Neuronal stem cell (in vitro differentiated cells): ENCODE measurements at places on chromosomes 7 and 10.

- H3K36me3 ChIP-seq = peaks cover 6% of the 10 kb centered on the region
- H3K27me3 ChIP-seq = no peaks in the 10 kb centered on the region
- H3K4me1 ChIP-seq = no peaks in the 10 kb centered on the region
- H3K27ac ChIP-seq = peak overlapping the region; percentile 99
These were observed 667 bp downstream of the KLLN start for GRCh38 chr10:87862679-87863052.

DNA sequence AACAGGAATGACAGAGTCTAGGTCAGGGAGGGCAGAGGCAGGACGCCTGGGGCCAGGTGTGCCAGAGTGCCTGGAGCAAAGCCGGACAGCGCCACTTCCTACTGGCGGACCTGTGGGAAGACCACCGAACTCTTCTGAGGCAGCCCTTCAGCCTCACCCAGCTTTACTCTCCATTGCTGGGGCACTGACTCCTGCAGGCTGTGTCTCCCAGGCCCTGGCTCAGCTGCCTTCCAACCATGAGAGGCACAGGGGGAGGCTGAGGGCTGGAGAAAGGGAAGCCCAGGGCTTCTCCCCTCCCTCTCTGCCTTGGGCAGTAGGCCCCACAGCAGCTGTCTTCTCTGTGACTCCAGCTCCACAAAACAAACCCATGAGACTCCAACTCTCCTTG, 139.6 kb upstream of the UNC5B start:
- no peaks in the 10 kb centered on the region for H3K36me3 ChIP-seq
- no peak for DNase-seq
- H3K27ac ChIP-seq = no peak overlapping the region
- H3K4me1 ChIP-seq = no peaks in the 10 kb centered on the region
- no peaks in the 10 kb centered on the region for H3K27me3 ChIP-seq

DNA sequence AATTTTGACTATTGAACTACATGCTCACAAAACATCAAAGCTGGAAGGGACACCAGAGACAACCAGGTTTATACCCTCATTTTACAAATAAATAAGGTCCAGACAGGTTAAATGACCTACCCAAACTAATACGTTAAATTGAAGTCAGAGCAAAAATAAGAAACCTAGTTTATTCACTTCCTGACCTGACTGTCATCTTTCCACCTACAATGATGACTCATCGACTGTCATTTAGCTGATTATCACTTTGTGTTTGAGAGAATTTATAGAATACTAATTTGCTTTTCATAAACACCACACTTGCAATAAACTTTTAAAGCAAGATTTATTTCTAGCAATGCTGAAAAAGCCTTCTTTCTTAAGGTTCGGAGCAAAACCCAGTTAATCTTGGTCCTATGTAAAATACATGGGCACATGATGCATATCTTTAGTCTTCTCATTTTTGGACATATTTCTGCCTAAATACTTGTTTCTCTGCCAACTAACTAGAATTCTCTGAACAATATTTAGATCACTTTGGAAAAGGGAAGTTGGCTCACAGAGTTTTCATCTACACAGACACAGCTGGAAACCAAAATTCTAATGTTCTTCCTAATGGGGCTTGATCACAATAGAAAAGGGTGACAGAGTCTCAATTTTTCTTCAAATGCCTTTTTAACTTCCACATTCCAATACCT, 16.7 kb upstream of the LRRN3 start:
- H3K27ac ChIP-seq = no peak overlapping the region
- DNase-seq = no peak
- peaks cover 11% of the 10 kb centered on the region for H3K4me1 ChIP-seq
- H3K4me3 ChIP-seq = no peak overlapping the region
- H3K27me3 ChIP-seq = no peaks in the 10 kb centered on the region

DNA sequence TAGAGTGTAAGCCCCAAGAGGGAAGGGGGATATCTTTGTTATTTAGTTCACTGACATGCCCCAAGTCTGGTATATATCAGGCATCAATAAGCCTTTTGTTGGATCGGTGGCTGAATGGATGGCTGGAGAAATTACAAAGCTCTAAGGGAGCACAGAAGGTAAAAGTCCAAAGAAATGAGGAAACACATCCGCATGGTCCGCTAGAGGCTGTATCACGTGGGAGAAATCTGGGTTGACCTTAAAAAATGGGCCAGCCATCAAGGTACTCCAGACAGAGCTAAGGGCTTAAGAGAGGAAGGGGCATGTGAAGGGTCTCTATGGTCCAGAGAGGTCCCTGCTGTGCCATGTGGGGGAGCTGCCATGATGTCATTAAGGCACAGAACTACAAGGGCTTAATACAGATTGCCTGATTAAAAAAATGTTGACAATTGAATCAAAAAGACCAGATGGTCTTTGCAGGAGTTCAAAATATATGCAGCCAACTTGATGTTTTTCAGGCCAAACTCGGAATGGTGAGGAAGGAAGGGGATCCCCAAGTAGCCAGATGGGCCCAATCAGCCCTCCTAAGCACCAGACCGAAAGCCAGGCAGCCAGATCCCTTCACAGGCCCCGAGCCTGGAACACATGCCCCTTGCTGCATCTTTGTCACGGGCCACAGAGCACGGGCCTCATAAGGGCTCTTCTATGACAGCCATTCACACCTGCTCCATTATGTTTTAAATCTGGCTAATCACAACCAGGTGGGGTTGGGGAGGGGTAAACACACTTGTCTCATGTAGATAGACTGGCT, 31.9 kb downstream of the SCRN1 start:
- H3K27ac ChIP-seq = no peak overlapping the region
- no peak for DNase-seq
- H3K4me1 ChIP-seq = peaks cover 4% of the 10 kb centered on the region

DNA sequence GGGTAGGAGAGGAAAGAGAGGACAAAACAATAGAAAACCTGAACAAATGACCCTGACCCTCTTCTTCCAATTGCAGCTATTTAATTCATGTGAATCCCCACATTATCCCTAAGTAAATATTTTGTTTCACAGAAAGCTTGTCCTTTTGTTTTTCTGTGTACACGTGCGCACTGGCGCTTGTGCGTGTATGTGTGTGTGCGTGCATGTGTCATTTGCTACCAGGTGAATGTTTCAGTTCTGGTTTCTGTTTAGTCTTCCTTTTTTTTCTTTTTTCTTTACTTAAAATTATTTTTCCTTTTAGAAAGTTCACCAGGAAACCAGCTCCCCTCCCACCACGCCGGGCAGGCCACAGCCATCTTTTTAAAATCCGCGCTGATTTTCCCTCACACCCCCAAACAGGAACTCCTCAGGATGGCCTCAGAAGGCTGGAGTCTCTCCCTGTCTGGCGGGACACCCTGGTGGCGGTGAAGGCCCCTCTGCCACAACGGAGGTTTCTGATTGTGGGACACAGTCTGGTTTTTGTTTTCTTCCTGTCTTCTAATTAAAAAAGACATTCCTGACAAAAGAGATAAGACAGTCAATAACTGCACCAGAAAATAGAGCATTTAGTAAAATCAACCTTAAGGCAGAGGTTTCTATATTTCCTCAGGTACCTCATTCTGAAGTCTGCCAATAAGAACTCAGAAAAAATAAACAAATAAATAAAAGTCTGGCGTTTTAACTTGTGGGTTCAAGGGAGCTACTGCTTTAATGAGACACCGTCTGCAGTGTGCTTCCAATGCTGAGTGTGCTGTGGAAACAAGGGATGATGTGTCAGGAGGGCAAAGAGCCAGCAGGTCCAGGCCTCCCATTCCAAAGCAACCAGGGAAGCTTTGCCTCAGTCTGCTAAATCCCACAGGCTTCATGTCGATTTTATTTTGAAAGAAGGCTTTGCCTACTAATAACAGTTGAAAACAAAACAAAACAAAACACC, 17.4 kb downstream of the IRF5 start:
- DNase-seq = no peak
- no peak overlapping the region for H3K27ac ChIP-seq
- peaks cover 1% of the 10 kb centered on the region for H3K4me1 ChIP-seq
- H3K36me3 ChIP-seq = peaks cover 28% of the 10 kb centered on the region

- H3K4me3 ChIP-seq = no peak overlapping the region
- H3K27me3 ChIP-seq = no peaks in the 10 kb centered on the region
- peaks cover 86% of the 10 kb centered on the region for H3K36me3 ChIP-seq
- no peak overlapping the region for H3K27ac ChIP-seq
- H3K4me1 ChIP-seq = no peaks in the 10 kb centered on the region
- no peak for DNase-seq
These were observed 16.4 kb upstream of the RUFY2 start for GRCh38 chr10:68423522-68423921.

DNA sequence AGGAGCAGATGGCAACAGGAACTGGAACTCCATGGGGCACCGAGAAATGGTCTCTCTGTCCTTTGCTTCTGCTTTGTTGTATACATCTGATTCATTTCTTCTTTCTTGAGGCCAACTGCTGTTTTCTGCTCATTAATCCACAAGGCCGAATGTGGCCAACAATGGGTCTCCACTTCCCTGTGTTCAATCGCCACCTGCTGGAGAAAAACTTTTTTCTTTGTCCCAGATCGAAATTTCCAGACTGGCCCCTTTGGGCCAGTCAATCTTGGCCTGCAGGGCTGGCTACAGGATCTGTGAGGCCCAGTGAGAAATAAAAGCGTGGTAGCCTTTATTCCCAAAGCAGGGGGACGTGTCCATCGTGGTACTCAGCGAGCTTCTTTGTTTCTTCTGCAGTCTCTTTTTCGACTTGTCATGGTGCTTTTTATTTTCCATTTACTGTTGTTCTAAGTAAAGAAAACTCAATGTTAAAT, 58.8 kb downstream of the PARP12 start:
- H3K36me3 ChIP-seq = no peaks in the 10 kb centered on the region
- DNase-seq = peak; percentile 40
- no peak overlapping the region for H3K4me3 ChIP-seq
- no peaks in the 10 kb centered on the region for H3K4me1 ChIP-seq
- H3K27ac ChIP-seq = no peak overlapping the region

- no peaks in the 10 kb centered on the region for H3K27me3 ChIP-seq
- H3K4me3 ChIP-seq = no peak overlapping the region
- H3K4me1 ChIP-seq = no peaks in the 10 kb centered on the region
- DNase-seq = no peak
- H3K27ac ChIP-seq = no peak overlapping the region
These were observed 81.5 kb downstream of the SRPK2 start for GRCh38 chr7:105307163-105307672.

- H3K27ac ChIP-seq = no peak overlapping the region
- no peaks in the 10 kb centered on the region for H3K27me3 ChIP-seq
- no peak overlapping the region for H3K4me3 ChIP-seq
- H3K4me1 ChIP-seq = peaks cover 4% of the 10 kb centered on the region
These were observed 216.9 kb downstream of the GLI3 start for GRCh38 chr7:42020061-42020460.

- H3K27me3 ChIP-seq = no peaks in the 10 kb centered on the region
- H3K4me3 ChIP-seq = no peak overlapping the region
- H3K36me3 ChIP-seq = peaks cover 50% of the 10 kb centered on the region
- H3K27ac ChIP-seq = no peak overlapping the region
These were observed 5.2 kb downstream of the FAM133B start for GRCh38 chr7:92584953-92585352.

DNA sequence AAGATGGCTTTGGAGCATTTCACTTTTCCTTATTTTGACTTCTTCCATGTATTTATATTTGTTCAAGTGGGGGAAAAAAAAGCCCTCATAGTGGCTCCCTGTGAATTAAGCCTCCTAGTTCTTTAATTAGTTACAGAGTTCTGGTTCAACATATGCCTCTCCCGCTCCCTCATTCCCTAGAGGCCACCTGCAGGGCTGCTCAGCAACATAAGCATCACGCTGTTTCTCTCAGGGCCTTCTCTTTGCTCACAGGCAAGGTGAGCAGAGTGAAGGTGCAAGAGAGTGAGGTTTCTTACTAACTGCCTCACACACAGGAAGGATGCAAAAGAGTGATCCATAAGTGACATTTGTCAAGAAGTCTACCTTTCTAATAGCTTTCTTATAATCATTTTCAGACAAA, 196.7 kb downstream of the SEMA3E start:
- DNase-seq = no peak
- H3K27ac ChIP-seq = no peak overlapping the region
- no peaks in the 10 kb centered on the region for H3K27me3 ChIP-seq
- no peaks in the 10 kb centered on the region for H3K36me3 ChIP-seq
- no peak overlapping the region for H3K4me3 ChIP-seq
